Right atrium auricular region (tissue), 2 donors: ENCODE measurements at places on chromosomes 6 and 20. TPM values are rescaled to one million over a fixed set of nuclear protein-coding genes. Genes with fewer than 3 reads are reported as not detected.

GSTA2 gene
- total RNA-seq = not detected

- DNase-seq = no peak
Measured at GRCh38 chr6:112310439-112311125, 36.5 kb upstream of the RFPL4B start.

MEI4 gene
- 0.51 TPM for total RNA-seq

PTCRA gene
- total RNA-seq = not detected

- no peak for DNase-seq
Measured at GRCh38 chr20:49584418-49585382, 16.8 kb upstream of the PTGIS start.

TGM3 gene
- total RNA-seq = not detected

C6orf15 gene
- total RNA-seq = not detected

C6orf58 gene
- not detected for total RNA-seq

GRCh38 chr6:119171088-119171841 lies 92.8 kb upstream of the FAM184A start:
- DNase-seq = no peak

- DNase-seq = no peak
Measured at GRCh38 chr6:49551866-49552129, 1.3 kb downstream of the C6orf141 start.

- no peak for DNase-seq
Measured at GRCh38 chr6:53095716-53096115, 30.5 kb downstream of the FBXO9 start.

CST9L gene
- not detected for total RNA-seq
